ENCODE measurements at places on chromosomes 3 and 15.

DNA sequence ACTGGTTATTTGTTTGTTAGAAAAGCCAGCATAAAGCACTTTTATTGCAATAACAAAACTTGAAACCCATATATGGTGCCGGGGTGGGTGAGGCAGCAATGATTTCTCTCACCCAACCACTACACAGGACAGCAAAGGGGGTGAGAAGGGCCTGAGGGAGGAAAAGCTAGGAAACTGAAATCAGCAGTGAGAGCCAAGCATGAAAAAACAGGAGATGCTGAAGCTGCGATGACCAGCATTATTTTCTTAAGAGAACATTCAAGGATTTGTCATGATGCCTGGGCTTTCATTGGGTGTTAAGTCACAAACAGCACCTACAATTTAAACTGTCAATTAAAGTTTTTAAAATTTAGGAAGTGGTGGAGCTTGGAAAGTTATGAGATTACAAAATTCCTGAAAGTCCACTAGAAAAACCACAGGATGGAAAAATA lies 11.9 kb upstream of the TM4SF4 start:
- no peak for DNase-seq

DNA sequence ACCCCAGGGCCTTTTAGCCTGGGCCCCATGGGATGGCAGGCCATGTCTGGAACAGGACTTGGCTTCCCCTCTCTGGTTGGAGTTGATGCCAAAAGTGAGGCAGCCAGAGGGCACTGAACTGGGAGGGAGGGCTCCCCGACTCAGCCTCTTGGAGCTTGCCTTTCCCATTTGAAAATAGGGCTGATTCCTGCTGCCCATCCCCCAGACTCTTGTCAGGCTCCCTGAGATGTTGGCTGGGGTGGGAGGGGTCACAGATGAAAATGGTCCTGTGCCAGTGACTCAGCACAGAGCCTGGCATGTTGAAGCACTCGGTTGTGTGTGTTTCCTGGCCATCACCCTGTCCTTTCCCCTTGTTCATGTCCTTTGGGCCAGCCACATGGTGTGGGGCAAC lies 6.6 kb downstream of the PPCDC start:
- DNase-seq, result no peak

- DNase-seq, result no peak
Measured at GRCh38 chr15:56919609-56920366, 1.3 kb downstream of the TCF12 start.

- no peak for DNase-seq
Measured at GRCh38 chr3:125003369-125003853, 52.4 kb downstream of the HEG1 start.

DNA sequence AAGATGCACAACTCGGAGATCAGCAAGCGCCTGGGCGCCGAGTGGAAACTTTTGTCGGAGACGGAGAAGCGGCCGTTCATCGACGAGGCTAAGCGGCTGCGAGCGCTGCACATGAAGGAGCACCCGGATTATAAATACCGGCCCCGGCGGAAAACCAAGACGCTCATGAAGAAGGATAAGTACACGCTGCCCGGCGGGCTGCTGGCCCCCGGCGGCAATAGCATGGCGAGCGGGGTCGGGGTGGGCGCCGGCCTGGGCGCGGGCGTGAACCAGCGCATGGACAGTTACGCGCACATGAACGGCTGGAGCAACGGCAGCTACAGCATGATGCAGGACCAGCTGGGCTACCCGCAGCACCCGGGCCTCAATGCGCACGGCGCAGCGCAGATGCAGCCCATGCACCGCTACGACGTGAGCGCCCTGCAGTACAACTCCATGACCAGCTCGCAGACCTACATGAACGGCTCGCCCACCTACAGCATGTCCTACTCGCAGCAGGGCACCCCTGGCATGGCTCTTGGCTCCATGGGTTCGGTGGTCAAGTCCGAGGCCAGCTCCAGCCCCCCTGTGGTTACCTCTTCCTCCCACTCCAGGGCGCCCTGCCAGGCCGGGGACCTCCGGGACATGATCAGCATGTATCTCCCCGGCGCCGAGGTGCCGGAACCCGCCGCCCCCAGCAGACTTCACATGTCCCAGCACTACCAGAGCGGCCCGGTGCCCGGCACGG lies 991 bp downstream of the SOX2 start:
- DNase-seq, result no peak

DNA sequence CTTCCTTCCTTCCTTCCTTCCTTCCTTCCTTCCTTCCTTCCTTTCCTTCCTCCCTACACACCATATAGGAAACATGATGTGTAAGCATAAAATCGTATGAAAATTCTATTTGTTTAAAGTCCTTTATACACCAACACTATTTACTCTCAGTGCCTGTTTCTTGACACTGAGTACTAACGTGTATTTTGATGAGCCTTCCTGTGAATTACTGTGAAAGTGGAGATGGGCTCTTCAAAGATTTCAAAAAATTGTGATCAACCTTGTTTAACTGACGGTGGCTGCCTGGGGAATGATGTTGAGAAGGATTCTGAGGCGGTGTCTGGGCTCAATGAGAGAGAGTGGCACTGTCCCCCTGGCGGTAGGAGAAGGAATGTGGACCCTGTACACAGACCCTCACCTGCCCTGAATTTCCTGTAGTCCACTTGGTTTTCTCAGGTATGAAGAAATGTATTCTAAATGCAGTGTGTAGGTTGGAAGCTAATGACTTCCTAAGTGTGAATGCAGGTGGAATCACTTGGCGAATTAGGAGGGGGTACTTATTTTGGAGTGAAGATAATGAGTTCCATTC lies 237.9 kb downstream of the GAP43 start:
- no peak for DNase-seq

DNA sequence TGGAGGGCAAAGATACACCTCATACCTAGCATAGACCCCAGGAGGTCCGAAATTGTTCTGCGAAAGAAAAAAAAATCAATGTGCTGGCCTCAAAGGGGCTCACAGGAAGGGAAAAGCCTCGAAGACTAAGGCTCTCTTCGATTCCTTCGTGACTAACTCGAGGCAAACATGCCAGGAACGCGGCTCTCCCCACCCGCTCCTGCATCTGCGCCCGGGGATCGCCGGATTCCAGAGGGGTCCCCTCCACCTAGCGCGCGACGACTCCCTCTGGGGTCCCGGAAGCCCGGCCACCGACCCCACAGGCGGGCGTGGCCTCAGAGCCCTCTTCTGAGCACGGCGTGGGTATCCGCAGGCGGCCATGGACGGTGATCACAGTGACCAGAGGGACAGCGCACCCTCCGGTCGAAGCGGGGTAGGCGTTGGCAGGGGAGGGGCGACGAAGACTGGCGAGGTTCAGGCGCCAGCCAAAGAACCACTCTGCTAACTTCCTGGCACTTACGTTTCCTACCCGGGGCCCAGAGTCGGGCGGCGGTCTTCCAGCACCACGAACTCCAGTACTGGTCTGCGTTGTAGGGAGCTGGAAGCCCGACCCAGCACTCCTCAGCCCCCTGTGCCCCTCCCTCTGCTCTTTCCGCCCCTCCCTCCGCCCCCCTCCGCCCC lies 515 bp upstream of the EIF3J start:
- no peak for DNase-seq

GRCh38 chr15:27495963-27496459 lies 525.0 kb downstream of the GABRG3 start:
- no peak for DNase-seq

DNA sequence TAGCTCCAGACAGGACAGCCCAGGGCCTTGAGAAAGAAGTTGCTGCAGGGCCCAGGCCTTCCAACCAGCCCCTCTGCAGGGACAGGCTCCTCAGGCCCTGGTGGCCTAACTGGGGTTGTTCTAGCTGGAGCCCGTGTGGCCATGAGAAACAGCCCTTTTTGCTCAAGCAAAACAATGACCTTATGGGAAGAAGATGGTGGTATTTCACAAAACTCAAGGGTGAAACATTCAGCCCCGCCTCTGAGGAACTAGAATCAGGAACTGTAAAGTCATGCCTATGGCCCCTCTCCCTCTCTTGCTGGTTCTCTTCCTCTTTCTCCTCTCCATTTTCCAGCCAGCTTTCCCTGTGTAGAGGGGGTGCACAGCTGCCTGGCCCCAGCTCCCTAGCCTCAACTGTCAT lies 273.3 kb downstream of the RPLP1 start:
- no peak for DNase-seq
